Lower leg skin (tissue), 4 donors: ENCODE measurements at places on chromosomes 11 and 22.

DNA sequence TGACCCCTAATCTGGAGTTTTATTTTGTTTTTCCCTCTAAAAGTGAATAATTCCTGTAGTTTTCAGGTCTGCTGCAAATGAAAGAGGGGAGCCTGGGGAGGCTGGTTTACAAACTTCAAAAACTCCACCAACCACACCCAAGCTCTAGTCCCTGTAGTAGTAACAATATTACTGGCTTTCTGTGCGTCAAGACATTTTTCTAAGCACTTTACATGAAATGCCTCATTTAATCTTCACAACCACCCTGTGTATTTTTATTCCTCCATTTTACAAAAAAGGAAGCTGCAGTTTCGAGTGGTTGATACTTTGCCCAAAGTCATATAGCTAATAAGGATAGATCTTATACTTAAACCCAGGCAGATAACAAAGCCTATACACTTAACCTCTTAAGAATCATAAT lies 23.5 kb downstream of the CTNND1 start:
- no peak for DNase-seq

DNA sequence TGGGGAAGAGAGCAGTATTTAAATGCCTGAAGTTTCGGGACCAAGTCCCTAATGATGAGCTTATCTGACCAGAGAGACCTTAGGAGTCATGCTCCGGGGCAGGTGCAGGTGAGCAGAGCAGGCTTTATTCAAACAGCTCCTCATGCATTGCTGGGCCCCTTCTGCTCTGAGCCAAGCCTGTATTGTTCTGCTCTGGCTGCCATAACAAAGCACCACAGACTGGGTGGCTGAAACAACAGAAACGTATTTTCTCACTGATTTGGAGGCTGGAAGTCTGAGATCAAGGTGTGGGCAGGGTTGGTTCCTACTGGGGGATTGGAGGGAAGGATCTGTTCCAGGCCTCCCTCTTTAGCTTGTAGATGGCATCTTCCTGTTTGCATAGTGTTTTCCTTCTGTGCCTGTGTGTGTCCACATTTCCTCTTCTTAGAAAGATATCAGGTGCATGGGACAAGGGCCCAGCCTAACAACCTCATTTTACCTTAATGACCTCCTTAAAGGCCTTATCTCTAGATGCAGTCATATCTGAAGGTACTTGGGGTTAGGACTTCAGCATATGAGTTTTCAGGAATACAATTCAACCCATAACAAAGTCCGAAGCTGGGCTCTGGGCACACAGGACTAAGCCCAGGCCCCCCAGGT lies 97.1 kb upstream of the PARVA start:
- peak; percentile 54 for DNase-seq

GRCh38 chr22:42905217-42905616 lies 48.1 kb upstream of the ARFGAP3 start:
- DNase-seq, result no peak

DNA sequence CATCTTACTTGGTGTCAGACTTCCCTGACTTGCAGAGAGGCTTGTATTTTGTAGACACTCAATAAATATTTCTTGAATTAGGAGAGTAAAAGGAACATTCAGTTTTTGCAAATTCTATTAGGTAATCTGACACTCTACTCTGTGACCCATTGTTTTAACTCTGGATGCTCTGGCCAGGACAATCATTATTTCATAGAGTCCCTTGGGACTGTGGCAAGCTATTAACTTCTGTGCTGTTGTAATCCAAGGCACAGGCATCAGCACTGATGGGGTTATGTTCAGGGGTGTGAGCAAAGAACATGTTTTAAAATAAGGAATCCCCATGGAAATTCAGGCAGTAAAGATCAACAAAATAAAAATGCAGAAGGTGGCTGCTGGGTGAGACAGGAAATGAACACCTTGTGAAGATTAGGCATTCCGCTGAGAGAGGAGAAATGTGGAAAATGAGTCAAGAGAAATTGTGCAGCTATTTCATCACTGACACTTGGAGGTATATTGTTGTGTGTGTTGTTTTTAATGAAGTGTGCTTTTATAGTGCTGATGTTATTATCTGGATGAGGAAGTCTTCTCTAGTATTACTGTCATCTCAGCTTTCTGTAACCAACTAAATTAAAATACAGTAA lies 175.2 kb downstream of the WNT11 start:
- no peak for DNase-seq

DNA sequence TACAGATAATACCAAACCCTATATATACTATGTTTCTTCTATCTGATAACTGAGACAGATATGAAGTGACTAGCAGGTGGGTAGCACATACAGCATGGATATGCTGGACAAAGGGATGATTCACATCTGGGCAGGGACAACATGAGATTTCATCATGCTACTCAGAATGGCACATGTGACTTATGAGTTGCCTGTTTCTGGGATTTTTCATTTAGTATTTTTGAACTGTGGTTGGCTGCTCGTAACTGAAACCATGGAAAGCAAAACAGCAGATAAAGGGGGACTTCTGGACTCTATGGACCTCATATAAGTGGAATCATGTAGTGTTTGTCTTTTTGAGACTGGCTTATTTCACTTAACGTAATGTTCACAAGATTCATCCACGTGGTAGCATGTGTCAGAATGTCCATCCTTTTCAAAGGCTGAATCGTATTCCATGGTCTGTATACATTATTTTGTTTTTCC lies 883.0 kb downstream of the TBC1D22A start:
- DNase-seq, result no peak

DNA sequence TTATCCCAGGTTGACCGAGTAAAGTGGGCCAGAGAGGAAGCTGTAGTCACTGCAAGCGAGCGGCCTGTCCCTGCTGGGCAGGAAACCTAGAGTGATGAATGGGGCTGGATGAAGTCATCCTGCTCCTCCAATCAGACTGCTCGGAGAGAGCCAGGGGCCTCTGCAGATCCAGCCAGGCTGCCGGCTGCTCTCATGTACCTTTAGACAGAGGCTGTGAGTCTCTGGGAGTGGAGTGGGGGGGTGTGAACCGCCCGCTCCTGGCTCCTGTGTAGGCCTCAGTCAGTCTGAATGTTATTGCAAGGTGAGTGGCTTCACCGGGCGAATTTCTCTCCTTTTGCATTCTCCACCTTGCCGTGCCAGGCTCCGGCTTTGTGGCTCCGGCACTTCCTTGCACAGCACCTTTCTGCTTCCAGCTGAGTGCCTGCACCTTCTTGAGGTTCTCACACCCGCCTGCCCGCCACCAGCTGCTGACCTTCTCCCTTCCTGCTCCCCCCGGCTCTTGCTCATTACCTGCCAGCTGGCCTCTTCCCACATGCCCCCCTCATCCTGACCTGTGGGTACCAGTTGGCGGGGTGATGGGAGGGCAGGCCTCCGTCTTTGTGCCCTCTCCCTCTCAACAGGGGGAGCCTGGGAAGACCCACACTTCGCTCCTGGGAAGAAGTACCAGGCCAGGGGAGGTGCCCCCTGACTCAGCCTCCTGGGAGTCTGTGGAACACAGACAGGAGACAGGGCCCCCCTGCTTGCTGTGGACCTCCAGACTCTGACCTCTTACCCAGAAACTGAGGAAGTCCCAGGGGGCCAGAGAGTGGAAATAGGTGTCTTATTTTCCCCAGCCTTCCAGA lies 79.9 kb downstream of the GRAMD1B start:
- DNase-seq, result peak; percentile 65

GRCh38 chr22:38781033-38781432 lies 12.9 kb downstream of the DNAL4 start:
- DNase-seq, result no peak

- no peak for DNase-seq
Observed at GRCh38 chr11:112605093-112605666, 344.5 kb upstream of the PLET1 start.

- no peak for DNase-seq
Observed at GRCh38 chr11:280706-281485, 2.7 kb downstream of the NLRP6 start.

DNA sequence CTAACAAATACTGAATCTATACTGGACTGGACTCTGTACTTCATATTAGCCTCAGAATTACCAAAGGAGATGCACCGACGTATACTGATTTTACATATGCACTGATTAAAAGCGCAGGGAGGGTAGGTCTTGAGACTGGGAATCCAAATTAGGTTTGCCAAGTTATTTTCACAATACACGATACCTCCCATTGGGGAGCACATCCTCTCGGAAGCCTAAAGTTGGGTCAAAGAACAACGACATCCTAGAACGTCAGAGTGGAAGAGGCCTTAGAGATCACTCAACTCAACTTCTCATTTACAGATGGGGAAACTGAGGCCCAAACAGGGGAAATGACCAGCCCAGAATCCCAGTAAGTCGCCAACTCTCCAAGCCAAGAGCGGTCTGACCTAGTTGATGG lies 626 bp downstream of the DNAL4 start:
- no peak for DNase-seq

- DNase-seq, result no peak
Observed at GRCh38 chr22:29205594-29206371, at the start of gene EMID1. TSS of gene EMID1 (plus strand) at chr22:29205896. CDS start at chr22:29206039, 143 bp downstream.

DNA sequence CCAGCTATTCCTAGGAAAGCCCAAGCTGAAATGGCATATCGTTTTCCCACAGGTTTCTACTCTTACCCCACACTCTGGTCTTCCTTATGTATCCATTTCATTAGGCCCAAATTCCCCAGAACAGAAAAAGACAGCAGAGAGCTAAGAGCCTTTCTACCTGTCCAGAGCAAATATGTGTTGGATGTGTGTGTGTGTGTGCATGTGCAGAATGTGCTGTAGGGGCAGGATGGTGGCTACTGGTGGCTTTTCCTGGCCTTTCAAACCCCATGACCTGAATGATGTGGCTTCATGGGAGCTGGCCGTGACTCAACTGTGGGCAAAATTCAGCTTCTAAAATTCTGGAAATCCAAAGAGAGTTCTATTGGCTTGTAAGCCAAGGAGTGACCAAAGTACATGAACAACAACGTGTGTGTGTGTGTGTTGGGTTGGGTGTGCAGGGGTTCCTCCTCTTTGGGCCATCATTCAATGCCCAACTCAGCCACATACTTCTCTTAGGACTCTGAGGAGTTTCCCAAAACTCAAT lies 421.4 kb upstream of the CADM1 start:
- DNase-seq, result no peak

DNA sequence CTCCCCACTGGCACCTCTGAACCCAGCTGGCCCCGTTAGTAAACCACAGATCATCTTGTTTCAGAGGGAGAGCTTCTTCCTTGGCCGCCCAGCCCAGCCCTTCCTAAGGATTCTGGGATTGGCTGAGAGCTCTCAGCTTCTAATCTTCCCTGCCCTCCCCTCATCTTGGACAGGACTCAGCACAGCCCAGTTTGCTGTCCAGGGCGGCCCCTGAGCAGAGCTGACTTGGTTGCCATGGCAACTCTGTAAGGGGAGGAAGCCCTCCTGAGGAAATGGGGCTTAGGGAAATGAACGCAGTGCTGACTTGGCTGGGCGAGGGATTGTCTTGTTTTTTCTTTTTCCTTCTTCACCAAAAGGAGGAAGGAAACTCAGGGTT lies 4.6 kb downstream of the APOL4 start:
- DNase-seq, result peak; percentile 82

DNA sequence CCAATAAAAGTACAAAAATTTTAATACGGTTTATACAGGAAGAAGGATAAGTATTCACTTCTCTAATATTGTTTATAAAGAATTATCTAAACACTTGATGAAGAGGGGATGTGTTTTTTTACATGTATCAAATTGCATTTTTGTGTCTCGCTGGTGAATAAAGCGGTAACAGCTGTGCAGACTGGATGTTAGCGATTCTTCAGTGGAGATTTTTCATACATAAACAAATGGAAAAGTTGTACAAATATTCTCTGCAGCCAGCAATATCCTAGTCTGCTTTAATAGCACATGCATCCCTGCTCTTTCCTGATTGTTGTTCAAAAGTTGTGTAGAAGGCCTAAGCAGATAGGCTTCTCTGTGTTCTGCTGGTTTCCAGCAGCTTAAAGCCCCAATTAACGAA lies 369.3 kb downstream of the SOX6 start:
- no peak for DNase-seq

GRCh38 chr11:45110562-45110961 lies 35.9 kb upstream of the PRDM11 start:
- DNase-seq, result no peak
